Stimulated activated CD8-positive, alpha-beta memory T cell treated with anti-CD3 and anti-CD28 coated beads, Interleukin-7, amount 100 ng/mL, for 1 hour (primary cell): ENCODE measurements at places on chromosomes 5 and 9.

DNA sequence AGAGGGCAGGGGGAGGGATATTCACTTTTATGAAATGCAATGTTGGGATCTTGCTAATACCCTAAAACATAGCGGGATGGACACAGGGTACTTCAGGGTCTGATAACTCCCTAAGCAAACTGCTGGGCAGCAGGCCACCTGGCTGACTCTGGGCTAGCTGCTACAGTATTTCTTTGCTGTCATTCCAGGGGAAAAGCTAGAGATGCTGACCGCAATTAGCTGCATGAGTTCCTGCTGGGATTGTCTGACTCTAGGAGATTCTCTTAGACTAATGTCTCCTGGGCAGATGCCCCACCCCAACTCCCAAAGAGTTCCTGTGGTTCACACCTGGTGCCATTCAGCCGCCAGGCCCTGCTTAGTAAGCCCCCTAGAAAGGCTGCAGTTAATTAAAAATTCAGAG, 69.9 kb downstream of the PSAT1 start:
- DNase-seq = no peak

DNA sequence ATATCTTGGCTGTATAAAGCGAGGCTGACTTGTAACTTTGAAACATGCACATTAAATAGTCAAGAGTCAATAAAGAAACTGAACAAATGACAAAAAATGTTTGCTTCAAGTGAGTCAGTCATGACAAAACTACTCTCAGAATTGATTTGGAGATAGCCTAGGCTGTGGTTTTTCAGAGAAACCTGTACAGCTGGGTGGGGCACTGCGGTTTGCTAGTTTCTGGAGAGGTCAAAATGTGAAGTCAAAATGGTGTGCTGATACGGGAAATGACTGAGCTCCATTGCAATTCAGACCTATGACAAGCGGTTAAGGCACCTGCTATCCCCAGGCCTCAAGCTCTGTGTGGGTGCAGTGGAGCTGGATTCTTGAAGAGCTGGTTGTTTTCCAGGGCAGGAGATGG, 10.3 kb upstream of the CD180 start:
- peak; percentile 63 for DNase-seq

DNA sequence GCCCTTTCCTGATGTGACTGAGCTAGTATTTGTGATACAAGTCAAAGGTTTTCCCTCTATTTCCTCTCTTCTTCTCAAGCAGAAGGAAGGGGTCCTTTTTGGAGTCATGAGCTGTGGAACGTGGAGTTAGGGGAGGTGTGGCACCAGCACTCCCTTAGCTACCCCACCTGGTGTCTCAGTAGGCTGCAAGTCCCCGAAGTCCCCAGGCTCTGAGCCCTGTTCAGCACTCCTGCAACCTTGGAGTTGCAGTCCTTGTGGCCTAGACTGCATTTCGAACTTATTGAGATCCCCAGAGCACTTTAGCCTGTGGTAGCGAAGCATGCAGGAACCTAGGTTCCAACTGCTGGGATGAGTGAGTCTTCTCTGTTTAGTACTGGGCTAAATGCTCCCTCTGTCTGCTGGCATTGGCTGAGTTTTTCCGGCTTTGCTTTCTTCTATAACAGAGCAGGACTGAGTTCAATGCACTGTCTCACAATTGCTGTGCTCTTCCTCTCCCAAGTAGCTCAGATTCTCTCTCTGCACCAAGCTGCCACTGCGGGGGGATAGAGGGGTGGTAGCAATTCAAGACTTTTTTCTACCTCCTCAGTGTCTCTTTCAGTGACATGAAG, 600.7 kb upstream of the CDH9 start:
- DNase-seq = no peak

GRCh38 chr5:141245250-141245717, at the start of gene PCDHB15:
PCDHB15 (plus strand) TSS chr5:141245395; CDS start chr5:141245579, 184 bp downstream.
- DNase-seq = no peak

DNA sequence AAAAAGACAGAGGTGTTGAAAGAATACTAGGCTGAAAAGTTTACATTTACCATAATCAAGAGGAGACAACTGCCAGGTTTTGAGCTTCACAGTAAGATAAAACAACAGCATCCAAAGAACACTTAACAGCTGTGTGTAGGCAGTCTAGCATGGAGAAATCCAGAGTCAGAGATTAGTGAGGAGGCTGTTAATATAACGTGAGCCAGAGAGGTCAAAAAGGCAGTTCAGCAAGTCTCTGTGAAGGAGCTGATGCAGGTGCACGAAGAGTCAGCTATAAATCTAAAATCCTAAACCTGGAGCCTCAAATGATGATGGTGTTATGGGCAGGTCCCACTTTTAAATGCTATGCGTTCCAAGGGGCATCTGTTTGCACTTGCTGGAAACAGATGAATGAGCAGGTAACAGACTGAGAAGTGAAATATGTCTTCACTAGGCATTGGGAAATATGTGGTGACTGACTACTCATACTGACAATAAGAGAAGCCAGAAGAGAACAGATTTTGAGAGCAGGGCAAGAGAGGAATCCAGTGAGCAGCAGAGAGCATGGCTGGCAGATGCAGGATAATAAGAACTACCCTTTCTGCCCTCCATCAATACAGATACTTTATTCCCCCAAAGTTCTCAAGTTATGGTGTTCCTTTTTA, 8.7 kb downstream of the APTX start:
- no peak for DNase-seq
